ENCODE measurements at places on chromosomes 6 and 20.

- DNase-seq = no peak
These were observed 5.3 kb downstream of the WFDC5 start for GRCh38 chr20:45109634-45110033.

DNA sequence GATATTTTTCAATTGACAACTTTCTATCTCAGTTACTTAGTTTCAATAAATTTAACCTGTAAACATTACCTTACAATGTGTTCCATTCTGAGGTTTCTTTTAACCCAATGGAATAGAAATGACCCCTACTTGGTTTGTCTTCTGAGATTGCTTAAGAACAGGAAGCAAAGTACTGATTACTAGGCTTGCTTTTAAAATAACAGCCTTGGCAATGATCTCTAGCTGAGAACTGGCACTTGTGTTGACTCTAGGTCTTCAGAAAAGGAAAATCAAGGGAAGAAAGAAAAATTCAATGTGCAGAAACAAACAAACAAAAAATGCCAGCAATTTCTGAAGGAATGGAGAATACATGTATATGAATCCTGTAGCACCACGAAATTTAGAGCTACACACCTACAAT lies 66.1 kb downstream of the SYNE1 start:
- no peak for DNase-seq

DNA sequence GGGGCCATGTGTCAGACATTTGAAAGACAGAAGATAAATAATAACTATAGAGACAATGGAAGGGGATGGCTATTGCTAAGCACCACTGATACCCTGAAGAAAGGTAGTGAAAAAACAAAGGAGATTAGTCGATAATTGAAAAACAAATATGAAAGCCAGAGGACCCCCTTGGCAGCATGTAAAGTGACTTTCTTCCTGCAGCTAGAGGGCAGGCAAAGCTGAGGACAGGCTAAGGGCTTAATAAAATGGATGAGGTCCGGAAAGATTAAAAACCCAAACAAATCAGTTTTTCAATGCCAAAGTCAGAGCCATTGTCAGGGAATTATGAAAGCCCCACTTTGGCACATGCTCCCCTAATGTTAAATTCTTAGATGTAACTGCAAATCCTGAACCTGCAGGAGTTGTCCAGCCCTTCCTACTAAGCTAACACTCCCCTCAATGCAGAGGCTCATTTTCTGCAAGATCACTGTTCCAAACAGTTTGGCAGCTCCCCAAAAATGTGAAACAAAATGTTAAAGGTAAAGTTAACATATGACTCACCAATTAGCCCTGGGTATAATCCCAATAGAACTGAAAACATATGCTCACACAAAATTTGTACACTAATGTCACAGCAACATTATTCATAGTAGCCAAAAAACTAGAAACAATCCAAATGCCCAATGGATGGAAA lies 1177.9 kb downstream of the GRIK2 start:
- no peak for DNase-seq

DNA sequence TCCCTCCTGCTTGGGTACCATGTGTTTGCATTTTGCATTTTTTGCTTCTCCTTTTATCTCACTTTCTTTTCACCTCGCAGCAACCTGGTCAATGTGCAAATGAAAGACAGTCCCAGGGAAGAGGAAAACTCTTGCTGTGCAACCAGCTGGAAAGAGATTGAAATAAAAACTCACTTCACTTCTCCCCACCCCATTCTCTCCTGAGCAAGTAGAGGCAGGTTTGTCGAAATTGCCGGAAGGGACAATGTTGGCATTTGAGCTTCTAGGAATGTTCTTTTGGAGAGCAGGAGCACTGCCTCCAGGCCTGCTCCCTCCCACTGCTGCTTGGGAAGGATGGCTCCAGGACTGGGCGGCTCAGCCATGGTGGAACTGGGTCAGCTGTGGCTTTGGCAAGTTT lies 30.6 kb downstream of the KCNG1 start:
- no peak for DNase-seq

DNA sequence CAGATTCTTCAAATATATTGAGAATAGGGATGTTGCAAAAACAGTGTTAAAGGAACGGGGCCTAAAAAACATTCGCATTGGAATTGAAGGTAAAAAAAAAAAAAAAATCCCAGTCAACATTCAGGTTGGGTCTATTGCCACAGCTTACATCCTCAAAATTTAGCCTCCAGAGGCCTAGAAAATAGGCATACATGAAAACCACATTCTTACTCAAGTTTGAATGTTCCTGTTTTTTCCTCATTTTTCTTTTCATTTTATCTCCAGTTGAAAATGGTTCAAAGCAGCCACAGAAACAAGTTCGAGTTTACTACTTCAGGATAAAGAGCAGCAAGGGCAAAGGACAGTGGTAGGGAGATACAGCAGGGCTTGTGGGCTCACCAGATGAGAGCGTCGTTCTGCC lies 41.9 kb downstream of the KCTD20 start:
- no peak for DNase-seq

- no peak for DNase-seq
These were observed 234.2 kb downstream of the HACE1 start for GRCh38 chr6:104625536-104625935.

GRCh38 chr6:139081471-139081870 lies 52.9 kb downstream of the ABRACL start:
- DNase-seq = no peak

GRCh38 chr6:2733736-2734480 lies 16.8 kb downstream of the MYLK4 start:
- DNase-seq = no peak

- no peak for DNase-seq
These were observed 100.1 kb downstream of the HFE start for GRCh38 chr6:26187292-26187691.

DNA sequence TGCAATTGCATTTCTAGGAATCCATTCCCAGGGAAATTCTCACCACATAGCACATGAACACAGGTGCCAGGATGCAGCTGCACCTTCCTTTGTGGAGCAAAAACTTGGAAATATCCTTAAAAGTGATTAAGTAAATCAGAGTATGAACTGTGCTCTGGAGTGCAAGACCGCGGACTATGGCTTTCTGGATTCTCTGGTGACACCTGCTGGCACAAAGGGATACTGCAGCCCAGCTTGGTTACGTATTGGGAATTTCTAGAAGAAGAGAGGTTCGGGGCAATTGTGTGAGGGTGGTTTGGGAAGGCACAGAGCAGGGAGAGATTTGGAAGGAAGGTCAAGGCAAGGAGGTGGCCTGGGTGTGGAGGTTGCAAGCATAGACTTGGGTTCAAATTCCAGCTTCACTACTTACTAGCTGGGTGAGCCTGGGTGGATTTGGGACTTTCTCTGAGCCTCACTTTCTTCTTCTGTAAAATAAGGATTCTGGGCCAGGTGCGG lies 15.9 kb upstream of the PEDS1 start:
- peak; percentile 77 for DNase-seq

DNA sequence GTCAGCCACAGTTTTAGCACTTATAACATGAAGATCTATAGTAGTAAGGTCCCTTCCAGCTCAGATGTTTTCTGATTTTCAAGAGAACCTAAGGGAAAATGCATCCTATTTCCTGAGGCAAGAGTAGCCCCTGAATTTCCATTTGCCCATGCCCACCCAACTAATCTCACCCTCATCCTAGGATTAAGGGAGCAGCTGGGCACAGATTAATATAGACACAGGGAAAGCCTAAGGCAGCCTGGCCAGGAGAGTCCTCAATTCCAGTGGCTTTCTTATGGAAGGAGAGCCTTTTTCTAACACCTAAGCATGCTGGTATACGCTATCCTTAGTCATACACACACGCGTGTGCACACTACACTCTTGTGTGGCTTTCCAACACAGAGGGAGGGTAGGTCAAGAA lies 1.5 kb downstream of the APOBEC2 start:
- no peak for DNase-seq

GRCh38 chr6:154474648-154475428 lies 35.6 kb downstream of the CNKSR3 start:
- DNase-seq = peak; percentile 69

GRCh38 chr6:156437121-156437879 lies 339.9 kb upstream of the ARID1B start:
- no peak for DNase-seq

DNA sequence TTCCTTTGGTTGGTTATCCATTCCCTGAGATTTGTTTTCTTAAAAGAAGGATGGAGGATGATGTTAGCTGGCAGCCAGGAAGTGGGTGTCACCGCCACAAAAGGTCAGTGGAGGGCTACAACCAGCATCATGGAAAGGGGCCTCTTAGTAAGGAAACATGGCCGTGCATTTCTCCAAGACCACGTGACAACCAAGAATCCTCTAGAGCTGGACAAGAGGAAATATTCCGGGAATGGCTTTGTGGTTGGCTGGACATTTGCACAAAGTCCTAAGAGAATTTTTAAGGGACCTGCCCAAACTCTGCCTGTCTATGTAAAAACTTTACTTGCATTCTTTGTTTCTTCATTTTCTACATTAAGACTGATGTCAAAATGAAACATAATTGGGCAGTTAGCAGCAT lies 399.9 kb upstream of the MARCKS start:
- DNase-seq = no peak

- DNase-seq = peak; percentile 8
These were observed 590.6 kb downstream of the QKI start for GRCh38 chr6:164005004-164005711.

- no peak for DNase-seq
These were observed 754.1 kb upstream of the FLRT3 start for GRCh38 chr20:15091421-15092037.

DNA sequence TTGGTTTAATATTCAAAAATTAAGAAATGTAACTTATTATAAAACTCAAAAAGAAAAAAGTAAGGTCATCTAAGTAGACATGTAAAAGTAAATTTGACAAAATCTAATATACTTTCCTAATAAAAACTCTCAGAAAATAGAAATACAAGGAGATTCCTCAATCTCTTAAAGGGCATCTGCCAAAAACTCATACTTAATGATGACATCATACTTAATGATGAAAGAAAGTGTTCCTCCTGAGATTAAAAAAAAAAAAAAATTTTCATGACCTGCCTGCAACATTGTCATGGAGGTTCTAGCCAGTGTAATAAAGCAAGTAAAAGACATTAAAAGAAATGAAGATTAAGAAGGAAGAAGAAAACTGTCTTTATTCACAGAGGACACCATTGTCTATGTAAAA lies 325.7 kb upstream of the BTBD3 start:
- no peak for DNase-seq

GRCh38 chr6:125004198-125004597 lies 42.0 kb downstream of the RNF217 start:
- DNase-seq = peak; percentile 50

DNA sequence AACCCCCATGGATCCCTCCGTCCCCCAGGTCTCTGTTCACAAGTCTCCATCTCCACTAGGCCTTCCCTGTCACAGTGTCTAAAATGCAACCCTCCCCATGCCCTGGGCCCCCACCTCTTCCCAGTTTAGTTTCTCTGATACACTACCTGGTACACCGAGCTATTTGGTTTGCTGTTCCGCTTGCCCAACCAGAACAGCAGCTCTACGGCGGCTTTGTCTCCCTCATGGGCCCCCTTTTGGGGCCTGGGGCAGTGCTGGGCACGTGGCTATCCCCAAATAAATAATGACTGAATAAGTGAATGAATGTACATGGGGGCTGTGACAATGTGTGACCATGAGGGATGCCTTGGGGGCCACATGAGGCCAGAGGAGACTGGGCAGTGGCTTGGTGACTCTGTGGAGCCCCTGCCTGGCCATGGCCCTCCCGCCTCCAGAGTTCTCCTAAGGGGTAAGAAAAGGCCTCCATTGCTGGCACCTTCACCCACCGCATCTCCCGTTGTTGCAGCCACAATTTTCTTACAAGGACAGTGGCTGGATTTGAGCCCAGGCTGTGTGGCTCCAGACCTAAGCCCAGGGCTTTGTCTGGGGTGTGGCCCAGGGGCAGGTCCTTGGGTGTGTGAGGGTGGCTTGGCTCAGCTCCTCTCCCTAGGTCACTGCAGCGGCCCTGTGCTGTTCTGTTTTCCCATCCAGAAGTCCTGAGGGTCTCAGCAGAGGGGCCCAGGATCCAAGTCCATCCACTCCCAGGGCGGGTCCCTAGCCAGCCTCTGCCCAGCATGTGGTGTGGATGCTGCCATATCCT lies 408.5 kb upstream of the SULF2 start:
- no peak for DNase-seq

DNA sequence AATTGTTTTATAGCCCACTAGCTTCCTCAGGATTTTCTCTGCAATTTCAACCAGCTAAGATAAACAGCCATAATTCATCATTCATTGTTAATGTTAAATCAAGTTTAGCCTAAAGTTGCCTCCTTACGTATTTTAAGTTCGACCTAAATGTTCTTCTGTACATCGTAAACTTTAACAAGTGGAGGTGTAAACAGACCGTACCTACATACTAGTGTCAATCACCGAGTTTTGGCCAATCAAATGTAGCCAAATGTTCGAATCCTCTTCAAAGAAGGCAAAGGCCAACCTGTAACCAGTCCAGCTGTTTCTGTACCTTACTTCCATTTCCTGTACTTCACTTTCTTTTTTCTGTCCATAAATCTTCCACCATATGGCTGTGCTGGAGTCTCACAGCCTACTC lies 13.5 kb downstream of the MBOAT1 start:
- no peak for DNase-seq

DNA sequence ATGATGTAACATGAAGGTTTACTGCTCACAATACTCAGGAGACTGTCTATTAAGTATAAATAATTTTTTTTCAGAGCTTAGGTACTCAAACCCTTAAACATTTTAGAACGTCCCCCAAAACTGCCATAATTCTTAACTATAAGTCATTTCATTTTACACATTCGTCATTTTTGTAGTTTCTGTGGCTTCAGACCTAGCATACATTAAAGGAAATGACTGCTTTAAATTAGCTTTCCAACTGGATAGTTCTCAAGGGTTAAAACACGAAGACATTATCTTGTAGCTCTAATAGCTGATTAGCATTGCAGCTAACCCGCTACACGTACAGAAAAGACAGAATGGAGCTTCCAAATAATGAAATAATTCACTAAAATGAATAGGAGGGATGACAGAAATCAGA lies 24.9 kb upstream of the PLN start:
- DNase-seq = no peak

DNA sequence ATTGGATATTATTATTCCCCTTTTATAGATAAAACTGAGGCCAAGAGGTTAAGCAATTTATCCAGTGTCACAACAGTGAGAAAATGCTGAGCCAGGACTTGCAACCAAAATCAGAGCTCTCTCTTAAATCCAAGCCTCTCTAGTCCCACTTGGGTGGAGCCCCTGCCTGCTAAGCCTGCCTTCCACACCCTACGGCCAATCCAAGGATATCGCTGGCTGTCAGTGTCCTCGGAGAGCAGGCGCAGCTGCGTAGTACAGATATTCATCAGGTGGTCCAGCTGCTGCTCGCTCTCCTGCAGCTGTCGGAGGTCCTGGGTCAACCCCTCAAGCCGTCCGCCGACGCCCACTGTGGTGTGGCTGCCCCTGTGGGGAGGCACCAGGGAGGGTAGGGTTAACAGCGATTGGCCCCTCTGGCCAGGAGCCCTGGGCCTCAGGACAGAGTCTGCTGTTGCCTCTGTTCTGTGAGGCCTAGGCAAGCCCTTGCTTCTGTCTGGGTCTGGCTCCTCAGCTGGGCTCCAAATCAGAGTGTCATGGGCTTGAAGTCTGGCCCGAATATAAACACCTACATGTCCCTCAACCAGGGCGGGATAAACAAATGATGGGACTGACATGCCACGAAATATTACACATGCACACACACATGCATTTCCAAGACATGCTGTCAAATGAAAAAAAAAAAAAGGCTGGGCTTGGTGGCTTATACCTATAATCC lies 3.9 kb upstream of the NECAB3 start:
- DNase-seq = no peak

- DNase-seq = no peak
These were observed 70.8 kb downstream of the CCDC170 start for GRCh38 chr6:151564654-151565053.

All from ACHN (cell line).